ENCODE measurements at places on chromosomes 16 and 17. TPM values are rescaled to one million over a fixed set of nuclear protein-coding genes. Genes with fewer than 3 reads are reported as not detected.

DNA sequence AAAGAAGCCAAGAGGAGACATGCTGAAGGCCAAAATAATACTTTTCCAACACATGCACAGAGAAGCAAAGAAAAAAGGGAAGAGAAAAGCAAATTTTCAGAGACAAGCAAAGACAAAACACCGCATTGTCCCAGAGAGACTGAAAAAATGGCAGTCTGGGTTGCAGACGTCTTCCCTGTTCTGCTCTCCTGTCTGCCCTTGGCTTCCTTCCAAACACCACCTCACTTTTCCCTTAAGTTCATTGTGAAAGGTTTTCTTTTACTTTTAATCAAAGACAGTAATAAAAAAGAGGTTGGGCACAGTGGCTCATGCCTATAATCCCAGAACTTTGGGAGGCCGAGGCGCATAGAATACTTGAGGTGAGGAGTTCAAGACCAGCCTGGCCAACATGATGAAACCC lies 21.2 kb upstream of the VAT1L start:
- DNase-seq, result peak; percentile 58

DNA sequence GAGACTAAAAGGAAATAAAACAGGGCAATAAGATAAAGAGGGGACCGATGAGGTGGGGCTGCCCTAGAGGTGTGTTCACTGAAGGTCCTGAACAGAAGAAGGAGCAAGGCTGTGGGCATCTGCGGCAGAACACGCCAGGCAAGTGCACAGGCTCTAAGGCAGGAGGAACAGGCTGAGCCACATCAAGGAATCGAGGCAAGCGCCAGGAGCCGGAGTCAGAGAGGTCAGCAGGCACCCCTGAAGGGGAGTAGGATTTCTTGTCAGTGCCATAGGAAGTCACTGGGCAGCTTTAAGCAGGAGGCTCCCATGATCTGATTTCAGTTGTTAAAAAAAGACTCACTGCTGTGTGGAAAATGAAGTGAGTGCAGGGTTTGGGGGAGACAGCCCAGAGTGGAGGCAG lies 186.5 kb downstream of the KATNIP start:
- no peak for DNase-seq

DNA sequence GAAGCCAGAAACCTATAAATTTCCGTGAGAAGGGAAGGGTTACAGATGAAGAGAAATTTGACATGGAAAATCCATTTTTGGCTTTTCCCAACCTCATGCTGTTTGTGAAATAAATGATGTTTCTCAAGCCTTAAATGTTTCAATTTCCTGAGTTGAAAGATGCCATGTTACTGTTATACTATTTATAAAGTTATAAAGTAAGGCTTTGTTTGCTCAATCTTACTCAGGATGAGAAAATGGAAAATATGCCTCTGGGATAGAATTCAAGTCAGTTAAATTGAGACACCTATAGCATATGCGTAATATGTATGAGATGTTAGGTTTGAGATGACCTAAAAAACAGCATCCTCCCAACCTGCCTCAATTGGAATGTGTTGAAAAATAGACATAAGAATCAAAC lies 19.9 kb upstream of the FAM20A start:
- no peak for DNase-seq

DNA sequence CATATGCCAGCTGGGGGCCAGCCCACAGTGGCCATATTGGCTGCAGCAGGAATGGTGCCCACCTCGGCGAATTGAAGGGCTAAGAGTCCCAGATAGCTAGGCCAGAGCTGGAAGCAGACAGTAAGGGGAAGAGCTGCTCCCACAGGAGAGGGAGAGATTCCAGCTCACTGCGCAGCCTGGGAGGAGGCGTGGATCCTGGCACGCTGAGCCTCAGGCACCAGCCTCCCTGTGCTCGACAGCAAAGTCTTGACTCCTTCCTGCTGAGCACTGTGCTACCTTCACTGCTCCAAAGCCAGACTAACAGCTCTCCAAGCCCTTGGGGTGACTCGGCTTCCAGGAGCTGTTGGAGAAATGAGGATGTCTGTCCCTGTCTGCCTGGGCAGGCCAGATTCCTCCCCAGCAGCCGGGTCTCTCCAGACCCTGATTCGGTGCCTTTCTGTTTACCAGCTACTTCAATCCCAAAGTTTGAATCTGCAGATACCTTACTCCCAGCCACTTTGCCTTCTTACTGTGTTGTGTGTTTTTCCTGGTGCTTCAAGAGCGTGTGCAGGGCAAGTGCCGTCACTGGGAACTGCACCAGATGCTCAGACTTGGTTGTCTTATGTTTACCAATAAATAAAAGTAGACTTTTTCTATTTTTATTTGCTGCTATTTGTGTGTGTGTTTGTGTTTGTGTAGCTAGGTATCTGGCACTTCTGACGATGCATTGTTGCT lies 9.1 kb downstream of the CBX2 start:
- DNase-seq, result no peak

- no peak for DNase-seq
These were observed 13.5 kb downstream of the MARCHF10 start for GRCh38 chr17:62794666-62794971.

TP53TG3C gene
- not detected for polyA plus RNA-seq

PMFBP1 gene
- polyA plus RNA-seq, result 0.15 TPM

Data from adrenal gland (tissue), 19 donors.